Omental fat pad (tissue), 4 donors: ENCODE measurements at places on chromosomes 3 and 15.

GRCh38 chr3:111595232-111595631 is at the start of gene ZBED2:
TSS of gene ZBED2 (minus strand) at chr3:111595346. CDS start at chr3:111594201, 1,145 bp downstream.
- DNase-seq: no peak

DNA sequence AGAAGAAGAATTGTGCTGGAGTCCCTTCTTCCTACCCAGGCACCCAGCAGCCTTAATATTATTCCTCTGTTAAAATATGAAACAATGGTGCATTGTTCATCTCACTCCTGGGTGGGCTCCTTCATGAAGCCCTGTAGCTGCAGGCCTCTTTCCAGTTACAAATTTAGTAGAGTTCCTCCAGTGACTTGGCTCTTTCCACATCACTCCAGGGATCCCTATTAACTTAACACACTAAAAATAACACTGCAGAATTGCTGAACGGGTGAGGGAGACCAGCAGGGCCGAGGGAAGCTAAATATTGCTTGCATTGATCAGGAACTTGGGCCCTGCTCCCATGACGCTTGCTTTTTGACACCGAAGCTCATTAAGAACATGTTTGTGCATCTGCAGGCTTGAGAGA is 142.3 kb downstream of the PDCD6IP start:
- no peak for DNase-seq

- no peak for DNase-seq
These were observed 1.1 kb upstream of the PYGO1 start for GRCh38 chr15:55589287-55589686.

DNA sequence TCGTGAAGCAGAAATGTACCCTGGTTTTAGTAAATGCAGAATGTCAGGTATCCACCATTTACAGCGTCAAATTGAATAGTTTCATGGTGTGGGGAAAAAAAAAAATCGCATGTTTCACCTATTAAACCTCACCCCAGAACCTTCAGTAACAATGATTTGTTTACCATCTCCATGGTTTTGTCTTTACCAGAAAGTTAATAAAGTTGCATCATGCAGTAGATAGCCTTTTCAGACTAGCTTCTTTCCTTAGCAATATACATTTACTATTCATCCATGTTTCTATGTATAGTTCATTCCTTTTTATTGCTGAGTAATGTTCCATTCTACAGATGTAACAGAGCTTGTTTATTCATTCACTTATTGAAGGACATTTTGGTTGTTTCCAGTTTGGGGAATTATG is 1066.1 kb downstream of the FHIT start:
- no peak for DNase-seq
